HFF-Myc (cell line): ENCODE measurements at places on chromosomes 1 and 21.

- no peak for DNase-seq
These were observed 21.3 kb upstream of the LDLRAP1 start for GRCh38 chr1:25522031-25522655.

DNA sequence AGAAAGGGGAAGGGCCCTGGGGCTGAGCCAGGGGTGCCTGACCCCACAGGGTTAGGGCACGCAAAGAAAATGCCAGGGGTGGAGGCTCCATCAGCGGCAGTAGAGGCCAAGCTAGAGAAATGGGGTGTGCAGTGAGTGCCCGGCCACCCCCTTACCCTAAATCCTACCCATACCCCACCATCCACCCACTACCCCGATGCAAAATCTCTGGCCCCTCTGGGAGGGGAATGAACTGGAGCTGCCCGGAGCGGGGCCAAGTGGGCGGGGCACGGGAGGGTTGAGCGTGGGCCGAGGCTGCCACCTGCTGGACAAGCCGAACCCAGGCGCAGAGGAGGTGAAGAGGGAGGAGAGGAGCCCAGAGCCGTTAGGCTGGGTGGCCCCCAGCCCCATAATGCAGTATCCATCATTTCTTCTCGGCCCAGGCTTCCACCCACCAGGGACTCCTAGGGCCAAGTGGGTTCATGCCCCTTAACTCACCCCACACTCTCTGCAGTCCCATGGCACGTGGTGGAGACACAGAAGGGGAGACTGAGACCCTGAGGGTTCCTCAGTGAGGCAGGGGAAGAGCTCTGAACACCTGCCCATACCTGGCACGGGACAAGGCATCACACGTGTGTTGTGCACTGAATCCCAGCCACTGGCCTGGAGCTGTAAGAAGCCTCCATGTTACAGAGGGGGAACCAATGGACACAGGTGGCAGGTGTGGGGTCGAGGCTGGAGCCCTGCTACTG lies 1.4 kb upstream of the C1QC start:
- DNase-seq: no peak

- no peak for DNase-seq
These were observed 5.1 kb upstream of the MED18 start for GRCh38 chr1:28323720-28324119.

DNA sequence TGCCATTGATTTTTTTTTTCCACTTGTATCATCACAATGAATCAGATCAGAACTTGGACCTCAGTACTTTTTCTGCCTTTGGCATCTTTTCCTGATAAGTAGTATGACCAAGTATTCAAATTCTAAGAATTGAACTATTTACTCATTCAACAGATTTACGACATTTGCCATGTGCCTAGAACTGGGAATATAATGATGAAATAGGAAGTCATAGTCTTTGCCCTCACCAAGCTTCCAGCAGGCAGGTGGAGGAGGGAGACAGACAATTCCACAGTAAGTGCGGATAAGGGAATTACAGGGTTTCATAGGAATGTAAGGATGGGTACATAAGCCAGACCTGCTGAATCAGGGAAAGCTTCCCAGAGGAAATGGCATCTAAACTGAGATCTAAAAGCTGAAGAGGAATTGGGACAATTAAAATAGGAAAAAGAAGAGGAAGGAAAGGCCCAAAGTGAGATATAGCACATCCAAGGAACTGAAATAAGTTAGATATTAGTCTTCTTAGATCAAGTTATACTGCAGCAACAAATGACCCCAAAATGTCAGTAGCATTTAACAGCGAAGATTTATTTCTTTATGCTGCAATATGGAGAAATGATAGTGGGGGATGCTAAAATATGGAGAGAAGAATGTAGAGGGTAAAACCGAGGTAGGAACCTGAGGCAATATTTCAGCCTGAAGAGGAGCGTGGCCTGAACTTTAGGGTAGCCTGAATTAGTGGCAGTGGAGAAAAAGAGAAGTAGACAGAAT lies 5.3 kb upstream of the DDX59 start:
- no peak for DNase-seq

DNA sequence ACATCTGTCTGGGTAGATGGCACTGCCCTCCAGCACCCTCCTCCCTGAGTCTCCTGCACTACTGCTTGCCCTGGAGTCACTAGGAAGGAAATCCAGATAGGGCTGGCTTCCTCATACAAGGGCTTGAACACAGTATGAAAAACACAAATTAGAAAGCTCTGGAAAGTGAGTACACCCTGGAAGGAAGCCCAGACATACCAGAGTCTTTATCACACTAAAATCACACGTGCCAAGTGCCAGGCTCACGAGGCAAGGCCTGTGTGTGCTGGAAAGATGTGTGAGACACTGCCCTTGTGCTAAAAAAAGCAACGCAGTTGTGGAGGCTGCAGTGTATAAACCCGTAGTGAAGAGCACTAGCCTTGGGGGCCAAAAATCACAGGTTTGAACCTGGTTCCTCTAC lies 28.3 kb upstream of the S100A7 start:
- DNase-seq: no peak

- no peak for DNase-seq
These were observed 178.9 kb downstream of the MIS18A start for GRCh38 chr21:32099812-32100416.

DNA sequence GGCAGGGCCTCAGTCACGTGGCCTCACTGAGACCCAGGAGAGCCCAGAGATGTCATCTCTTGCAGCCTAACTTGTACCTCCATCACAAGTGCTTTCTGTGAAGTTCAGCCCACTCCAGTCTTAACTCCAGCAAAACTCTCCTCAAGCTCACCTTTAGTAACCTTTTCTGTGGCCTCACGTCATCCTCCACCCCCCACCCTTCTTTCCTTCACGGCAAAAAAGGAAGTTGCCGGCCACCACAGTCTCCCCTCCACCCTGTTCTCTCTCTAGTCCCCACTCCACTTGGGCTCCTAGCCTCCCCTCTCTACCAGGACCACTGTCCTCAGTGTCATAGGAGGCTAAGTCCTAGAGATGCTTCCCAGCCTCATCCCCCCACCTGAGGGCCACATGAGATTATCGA lies 106.9 kb downstream of the LACTBL1 start:
- no peak for DNase-seq

- DNase-seq: no peak
These were observed 15.3 kb downstream of the ACOT7 start for GRCh38 chr1:6378096-6378746.

DNA sequence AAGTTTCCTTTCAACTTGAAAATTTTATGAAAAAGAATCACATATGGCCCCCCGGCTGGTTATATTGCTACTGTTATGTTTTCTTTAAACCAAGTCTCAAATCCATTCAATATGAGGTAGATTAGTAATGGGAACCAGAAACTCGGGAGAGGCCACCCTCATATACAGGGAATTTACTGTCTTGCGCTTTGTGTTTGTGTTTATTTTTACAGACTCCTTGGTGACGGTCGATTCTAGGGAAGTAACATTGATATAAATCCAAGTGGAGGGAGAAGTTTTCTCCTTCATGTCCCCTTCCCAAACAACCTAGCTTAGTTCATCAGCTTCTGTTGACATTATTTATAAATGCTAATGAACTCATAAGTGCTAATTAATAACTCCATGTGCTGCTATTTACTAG lies 163.5 kb upstream of the LMO4 start:
- DNase-seq: no peak

GRCh38 chr1:217354895-217355294 lies 276.0 kb downstream of the GPATCH2 start:
- DNase-seq: no peak
